ENCODE measurements at places on chromosomes 5 and 9.

- DNase-seq = no peak
Observed at GRCh38 chr9:14158136-14158813, 155.7 kb downstream of the NFIB start.

DNA sequence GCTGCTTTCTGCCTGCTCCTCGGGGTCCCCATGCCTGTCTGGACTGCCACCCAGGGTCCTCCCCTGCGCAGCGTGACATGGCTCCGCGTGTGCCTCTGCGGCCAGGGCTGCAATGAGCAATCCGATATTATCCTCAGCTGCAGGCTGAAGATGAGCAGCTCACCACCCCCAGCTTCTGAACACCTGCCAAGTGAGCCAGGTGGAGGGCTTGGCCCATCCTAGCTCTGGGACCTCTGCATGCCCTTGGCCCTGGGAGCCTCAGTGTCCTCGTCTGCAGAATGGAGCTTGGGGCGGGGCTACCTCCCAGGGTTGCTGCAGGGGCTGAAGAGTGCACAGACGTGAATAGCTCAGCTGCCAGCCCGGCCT lies 4.1 kb upstream of the MYMK start:
- DNase-seq = no peak

- no peak for DNase-seq
Observed at GRCh38 chr9:93223260-93224180, 39.6 kb downstream of the WNK2 start.

- no peak for DNase-seq
Observed at GRCh38 chr9:14935964-14936363, 25.7 kb upstream of the FREM1 start.

DNA sequence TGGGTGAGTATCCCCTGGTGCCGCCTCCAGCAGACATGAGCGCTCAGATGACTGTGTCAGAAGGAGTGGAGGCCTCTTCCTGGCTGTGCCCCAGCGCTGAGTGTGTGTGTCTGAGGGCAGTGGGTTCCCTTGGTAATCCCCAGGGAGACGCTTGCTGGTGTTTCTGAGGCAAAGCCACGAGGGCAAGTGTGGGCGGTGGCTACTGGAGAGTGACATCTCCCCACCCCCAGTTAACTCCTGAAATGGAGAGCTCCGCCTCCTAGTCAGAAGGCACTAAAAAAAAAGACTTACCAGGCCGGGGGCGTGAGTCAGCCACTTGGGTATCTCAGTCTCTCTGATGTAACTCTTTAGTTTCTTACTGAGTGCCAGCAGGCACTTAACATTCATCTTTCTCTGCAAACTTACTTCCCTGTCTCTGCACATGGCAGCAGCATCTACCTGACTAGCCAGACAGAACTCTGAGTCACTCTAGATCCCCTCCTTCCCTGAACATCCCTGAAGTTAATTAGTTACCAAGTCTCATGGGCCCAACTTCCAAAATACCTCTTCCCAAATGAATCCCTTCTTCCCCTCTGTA lies 19.3 kb downstream of the ORM2 start:
- peak; percentile 60 for DNase-seq

- DNase-seq = no peak
Observed at GRCh38 chr5:10301842-10302610, 5.7 kb downstream of the CMBL start.

DNA sequence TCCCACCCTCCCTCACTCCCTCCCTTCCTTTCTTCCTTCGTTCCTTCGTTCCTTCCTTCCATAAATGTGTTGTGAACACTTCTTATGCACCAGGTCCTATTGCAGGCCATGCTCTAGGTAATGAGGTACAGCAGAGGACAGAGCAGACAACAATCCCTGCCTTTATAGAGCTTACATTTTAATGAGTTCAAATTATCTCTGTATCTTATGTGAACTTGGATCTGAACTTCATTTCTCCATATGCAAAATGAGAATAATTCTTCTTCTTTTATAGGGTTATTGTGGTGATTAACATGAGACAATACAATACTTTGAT lies 37.2 kb downstream of the SLC27A6 start:
- no peak for DNase-seq

GRCh38 chr5:157665467-157666070 lies 5.8 kb upstream of the C5orf52 start:
- no peak for DNase-seq

GRCh38 chr5:158958021-158958994 lies 141.4 kb downstream of the EBF1 start:
- DNase-seq = peak; percentile 17

- DNase-seq = no peak
Observed at GRCh38 chr5:15783734-15784133, 283.8 kb downstream of the FBXL7 start.

GRCh38 chr9:77021922-77022782 lies 2.7 kb downstream of the FOXB2 start:
- DNase-seq = no peak

DNA sequence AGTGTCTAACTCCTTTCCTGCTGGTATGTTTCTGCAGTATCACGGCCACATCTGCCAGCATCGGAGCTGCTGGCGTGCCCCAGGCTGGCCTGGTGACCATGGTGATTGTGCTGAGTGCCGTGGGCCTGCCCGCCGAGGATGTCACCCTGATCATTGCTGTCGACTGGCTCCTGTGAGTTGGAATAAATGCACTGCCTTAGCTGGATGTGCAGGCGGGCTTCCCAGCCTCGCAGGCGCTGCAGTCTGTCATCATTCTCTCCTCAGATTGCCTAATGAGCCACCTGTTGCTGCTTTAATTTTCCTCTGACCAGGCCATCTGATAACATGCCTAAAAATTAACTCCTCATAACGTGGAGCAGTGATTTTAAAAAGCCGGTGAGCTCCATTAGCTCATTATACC lies 79.1 kb upstream of the PLPP6 start:
- no peak for DNase-seq

DNA sequence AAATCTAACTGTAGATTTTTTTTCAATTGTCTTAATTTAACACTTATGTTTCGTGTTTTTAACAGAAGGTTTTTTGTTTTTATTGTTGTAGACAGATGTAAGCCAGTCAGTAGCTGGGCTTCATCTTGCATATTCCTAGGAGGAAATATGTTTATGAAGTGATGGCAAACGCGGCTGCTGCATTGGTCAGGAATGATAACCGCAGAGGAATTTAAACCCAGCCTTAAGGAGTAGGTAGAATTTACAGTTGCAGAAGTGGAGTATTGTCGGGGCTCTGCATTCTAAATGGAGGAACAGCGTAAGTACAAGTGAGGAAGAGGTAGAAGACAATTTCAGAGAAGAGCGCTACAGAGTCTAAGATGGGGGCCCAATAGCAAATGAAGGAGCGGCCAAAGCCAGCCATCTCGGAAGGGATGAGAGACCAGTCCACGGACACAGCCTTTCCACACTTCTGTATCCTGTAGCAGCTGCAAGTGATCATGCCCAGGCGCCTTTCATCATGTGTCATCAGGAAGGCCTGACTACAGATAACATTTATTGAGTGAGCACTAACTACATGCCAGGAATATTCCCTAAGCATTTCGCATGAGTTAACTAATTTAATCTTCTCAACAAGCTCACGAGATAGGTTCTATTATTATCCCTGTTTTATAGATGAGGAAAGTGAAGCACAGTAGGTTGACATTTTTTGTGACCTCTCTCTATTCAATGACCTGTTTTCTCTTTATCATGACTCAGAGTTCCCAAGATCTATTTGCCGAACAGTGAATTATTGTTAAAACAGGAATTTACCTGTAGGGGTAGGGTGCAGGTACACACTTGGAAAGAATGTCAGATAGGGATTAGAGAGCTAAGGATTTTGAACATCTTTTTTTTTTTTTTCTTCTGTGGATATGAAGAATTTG lies 38.1 kb downstream of the CMYA5 start:
- no peak for DNase-seq

DNA sequence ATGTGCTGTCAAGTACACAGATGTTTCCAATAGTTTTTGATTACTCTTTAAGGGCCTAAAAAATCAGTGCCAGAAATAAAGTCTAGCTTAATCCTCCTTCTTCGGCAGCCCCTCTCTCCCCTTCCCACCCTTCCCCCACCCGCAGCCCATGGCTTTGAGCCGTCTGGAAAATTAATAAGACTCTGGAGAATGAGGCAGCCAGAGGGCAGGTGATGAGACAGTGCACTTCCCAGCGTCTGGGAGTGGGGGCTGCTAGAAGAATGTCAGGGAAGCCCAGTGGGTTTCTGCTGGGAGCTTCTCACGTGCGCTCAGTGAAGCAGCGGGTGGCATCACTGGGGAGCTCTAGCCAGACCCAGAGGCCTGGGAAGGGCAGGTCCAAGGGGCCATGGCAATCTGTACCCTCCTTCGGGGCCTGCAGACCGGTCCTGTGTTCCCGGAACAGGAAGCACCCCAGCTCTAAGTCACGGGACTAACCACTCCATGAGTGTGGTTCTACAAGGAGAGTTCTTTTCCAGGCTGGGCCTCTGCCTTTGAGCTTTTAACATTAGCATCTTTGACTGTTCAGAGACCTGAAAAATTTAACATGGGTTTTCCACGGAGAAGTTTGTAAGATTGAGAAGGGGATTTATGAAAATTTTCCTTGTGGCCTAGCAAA lies 164.8 kb upstream of the OTULINL start:
- DNase-seq = no peak

- DNase-seq = no peak
Observed at GRCh38 chr5:127006744-127007143, 23.6 kb downstream of the MARCHF3 start.

GRCh38 chr9:136614967-136615623 lies 47.6 kb upstream of the EGFL7 start:
- no peak for DNase-seq

DNA sequence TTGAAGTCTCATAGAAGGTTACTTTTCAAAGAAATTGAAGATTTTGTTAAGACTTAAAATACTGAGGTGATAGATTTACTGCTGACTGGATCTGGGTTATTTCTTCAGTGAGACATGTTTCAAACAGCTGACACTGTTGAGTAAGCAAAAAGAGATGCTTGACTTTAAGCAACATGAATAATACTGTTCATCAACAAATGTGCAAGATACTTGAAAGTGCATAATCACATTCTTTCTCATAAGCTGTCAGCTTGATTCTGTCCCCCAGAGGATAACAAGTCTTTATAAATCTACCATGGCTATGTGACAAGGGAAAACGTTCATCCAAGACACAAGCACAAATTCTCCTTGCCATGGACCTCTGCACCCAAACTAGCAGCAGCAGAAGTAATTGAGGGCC lies 260.1 kb upstream of the CDH18 start:
- no peak for DNase-seq

GRCh38 chr9:127523312-127523851 lies 72.1 kb downstream of the LRSAM1 start:
- no peak for DNase-seq
